ENCODE measurements at places on chromosomes 1 and 21.

DNA sequence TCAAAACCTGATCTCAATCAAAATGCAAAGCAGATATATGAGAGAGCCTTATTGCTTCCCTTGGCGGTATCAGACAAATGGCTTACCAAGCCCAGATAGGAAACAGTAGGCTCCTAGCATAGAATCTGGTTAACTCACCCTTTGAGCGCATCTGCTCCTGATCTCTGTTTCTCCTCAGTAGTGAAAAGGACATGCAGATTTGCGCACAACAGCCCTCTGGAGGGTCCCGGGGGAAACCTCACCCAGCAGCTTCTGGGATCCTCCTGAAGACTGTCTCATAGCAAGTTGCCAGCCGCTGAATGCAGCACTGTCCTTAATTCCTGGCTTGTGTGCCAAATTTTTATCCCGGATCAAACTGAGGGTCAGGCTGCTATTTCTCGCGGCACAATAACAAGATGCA is 192.2 kb downstream of the FASLG start:
- DNase-seq, result no peak

DNA sequence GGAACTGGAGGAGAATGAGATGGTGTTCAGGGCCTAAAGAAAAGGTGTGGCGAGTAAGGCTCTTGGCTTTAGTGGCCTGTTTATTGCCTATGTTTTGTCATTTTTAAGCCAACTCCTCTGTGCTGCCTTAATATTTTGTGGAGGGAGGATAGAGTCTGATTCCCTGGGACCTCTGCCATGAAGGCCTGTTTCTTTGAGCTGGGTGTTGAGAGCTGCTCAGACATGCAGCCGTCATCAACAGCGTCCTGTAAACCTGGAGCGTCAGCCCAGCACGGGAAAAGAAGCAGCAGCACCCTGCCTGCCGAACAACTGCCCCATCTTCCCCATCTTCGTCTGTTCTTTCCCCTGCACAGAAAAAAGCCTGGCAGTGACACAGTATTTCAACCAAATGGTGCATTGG is 27.1 kb upstream of the SNX27 start:
- DNase-seq, result no peak

DNA sequence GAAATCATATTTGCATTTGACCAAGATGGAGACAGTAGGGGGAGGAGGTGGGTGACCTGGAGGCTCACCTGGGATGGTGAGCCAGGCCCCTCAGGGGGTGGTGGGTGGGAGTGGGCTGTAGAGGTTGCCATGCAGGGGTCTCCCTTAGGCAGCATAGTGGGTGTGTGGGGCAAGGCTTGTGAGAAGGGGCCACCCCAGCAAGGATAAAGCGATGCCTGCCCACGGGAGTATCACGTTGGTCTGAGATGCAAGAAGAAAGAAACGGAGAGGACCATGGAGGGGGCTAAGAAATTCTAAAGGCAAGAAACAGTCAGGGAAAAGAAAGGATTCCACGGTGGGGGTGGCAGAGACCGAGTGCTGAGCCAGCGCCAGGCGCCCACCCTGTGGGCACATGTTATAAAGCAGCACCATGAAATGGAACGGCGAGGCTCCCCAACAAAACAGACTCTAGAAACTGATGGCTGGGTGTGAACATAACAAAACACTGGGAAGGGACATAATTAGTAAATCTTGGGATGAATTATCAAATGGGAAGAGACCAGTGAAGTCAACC is 11.7 kb upstream of the C2CD2 start:
- no peak for DNase-seq

- DNase-seq, result no peak
Measured at GRCh38 chr21:42474043-42474831, 21.8 kb downstream of the RSPH1 start.

DNA sequence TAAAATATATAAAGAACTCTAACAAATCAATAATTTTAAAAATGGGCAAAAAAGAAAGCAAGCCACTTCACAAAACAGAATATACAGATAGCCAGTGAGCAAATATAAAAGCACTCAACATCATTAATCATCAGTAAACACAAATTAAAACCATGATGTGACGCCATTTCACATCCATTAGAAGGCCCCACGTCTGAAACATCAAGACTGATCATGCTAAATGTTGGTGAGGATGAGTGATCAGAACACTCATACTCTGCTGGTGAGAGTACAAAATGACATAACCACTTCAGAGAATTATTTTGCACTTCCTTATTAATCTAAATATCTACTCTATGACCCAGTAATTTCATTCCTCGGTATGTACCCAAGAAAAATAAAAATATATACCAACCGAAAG is 512.2 kb upstream of the NR5A2 start:
- no peak for DNase-seq
